ENCODE measurements at places on chromosomes 7 and 10.

GRCh38 chr7:24779283-24779655 is 22.0 kb upstream of the GSDME start:
- no peak for DNase-seq

DNA sequence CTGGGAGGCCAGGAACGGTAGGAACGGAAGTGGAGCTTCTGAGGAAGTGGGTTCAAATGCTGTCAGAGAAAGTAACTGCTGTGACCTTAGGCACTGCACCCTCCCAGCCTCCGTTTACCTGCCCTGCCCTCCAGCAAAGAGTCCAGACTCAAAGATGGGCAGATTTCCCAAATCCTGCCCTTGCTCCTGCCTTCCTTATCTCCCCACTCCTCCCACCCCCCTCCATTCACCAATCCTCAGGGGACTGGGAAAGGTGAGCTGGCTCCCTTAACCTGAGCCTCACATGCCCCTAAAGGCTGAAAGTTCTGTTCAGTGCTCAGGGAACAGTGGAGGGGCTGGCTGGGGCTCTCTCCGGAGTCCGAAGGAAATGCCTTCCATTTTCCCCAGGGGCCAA is 161.6 kb downstream of the SH3PXD2A start:
- DNase-seq = no peak

DNA sequence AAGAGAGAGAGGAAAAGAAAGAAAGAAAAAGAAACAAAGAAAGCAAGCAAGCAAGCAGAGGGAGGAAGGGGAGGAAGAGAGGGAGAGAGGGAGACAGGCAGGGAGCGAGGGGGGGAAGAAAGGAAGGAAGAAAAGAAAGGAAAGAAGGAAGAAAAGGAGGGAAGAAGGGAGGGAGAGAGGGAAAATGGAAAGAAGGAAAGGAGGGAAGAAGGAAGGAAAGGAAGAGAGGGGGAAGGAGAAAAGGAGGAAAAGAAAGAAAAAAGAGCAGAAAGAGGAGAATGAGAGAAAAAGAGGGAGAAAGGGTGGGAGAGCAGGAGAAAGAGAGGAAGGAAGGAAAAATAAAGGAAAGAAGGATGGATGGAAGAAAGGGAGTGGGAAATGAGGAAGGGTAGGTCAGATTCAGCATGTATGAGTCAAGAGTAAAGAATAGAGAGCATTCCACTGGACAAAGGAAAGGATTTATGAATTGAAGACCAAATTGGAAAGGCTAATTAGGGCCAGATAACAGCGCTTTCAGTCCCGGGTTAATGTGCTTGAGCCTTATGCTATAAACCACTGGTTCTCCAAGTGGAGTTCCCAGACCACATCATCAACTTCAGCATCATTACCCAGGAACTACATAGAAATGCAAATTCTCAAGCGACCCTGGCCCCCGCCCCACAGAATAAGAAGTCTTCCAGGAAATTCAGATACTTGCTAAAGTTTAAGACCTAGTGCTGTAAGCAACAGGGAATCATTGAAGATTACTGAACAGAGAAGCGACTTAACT is 85.1 kb downstream of the C10orf90 start:
- no peak for DNase-seq

DNA sequence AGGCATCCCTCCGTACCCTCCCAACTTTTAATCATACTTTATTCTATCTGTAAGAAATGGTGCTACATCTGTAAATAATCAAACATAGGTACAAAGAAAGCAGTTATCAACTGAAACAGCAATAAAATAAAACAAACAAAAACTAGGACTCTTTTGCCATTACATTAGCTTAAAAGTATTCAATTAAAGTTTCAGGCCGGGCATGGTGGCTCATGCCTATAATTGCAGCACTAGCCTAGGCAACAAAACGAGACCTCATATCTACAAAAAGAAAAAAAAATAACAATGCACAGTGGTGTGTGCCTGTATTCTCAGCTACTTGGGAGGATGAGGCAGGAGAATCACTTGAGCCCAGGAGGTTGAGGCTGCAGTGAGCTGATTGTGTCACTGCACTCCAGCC is 161.9 kb downstream of the SGMS1 start:
- no peak for DNase-seq

DNA sequence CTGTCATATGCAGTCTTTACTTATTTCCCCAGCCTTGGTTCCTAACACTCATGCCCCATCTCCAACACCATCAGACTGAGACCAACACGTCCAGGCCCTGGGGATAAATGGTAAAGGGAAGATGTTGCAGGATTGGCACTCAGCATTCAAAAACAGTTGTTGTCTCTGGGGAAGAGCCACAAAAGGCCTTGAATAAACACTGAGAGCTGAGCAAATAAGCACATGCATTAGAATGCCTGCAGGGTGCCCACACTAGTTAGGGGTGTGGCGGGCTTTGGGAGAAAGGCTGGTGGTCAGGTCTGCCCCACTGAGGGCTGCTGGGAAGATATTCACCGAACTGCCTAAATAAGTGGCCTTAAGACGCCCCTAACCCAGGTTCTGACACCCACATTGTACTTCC is 391.0 kb downstream of the GFRA1 start:
- DNase-seq = no peak

DNA sequence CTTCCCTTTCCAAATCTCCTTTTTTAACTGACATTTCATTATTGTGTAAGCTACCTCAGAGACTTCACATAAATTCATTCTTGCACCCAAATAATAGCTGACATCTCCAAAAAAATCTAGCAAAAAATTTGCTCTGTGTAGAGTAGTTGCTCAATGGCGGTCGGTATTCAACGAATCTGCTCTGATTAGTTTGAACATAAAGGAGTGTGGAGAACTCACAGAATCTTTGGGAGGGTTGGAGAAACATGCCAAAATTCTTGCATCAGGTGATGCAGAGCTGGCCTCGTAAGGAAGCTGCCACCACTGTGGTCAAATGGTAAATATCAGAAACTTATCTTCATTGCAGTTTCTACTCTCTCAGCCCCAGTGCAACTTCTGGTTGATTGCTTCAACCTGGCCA is 201.2 kb upstream of the MDFIC start:
- DNase-seq = no peak

- DNase-seq = no peak
These were observed 88.6 kb downstream of the RNF216 start for GRCh38 chr7:5692845-5693278.

- no peak for DNase-seq
These were observed 42.2 kb upstream of the MTPAP start for GRCh38 chr10:30391266-30391665.

DNA sequence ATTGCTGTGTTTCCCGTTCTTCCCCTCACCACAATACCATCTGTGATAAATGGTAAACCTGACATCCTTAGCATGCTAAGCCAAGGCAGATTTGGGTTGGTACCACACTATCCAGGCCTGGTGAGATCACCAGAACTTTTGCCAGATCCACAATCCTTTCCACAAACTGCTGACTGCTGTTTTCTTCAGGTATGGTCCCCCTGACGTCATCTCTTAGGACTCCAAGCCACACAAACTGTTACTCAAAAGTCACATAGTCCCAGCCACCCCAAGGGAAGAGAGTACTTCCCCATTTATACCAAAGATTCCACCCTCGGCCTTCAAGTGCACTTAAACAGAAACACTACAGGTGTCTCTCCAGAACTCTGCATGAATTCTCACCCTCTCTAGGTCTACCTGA is 34.8 kb downstream of the SLC25A13 start:
- DNase-seq = peak; percentile 28

- DNase-seq = peak; percentile 50
These were observed 22.8 kb downstream of the C10orf105 start for GRCh38 chr10:71696628-71697326.

- no peak for DNase-seq
These were observed 9.0 kb upstream of the CHUK start for GRCh38 chr10:100238429-100238828.

- DNase-seq = no peak
These were observed 1153.8 kb upstream of the C7orf33 start for GRCh38 chr7:147436718-147437117.

DNA sequence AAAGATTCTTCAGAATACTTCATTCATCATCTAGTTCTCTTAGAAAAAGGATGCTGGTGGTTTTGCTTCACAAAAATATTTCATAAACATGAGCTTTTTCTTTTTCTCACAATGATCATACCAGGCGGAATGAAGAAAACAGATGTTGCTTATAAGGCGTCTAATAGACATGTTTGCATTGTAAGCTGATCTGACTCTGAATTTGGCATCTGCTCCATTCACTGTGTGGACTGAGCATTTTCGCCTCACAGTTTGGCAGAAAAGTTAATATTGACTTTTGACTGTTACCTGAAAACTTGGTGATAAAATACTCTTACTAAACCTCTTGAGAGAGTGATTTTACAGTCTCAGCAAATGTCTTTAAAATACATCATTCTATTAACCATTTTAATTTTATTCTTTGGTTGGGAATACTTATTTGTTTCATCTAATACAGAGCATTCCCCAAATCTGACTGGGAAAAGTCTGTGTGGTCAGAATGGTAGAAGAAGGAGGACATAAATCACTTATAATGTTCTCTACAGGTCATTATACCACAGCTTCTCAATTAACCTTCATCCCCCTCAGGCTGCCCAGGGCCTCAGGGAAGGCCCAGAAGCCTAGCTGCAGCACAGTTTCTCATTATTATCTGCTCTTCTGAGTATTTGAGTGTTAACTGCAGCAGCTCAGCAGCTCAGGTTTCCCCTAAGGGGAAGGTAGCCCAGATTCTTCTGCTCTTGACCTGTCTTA is 121.6 kb upstream of the KAT6B start:
- DNase-seq = no peak

DNA sequence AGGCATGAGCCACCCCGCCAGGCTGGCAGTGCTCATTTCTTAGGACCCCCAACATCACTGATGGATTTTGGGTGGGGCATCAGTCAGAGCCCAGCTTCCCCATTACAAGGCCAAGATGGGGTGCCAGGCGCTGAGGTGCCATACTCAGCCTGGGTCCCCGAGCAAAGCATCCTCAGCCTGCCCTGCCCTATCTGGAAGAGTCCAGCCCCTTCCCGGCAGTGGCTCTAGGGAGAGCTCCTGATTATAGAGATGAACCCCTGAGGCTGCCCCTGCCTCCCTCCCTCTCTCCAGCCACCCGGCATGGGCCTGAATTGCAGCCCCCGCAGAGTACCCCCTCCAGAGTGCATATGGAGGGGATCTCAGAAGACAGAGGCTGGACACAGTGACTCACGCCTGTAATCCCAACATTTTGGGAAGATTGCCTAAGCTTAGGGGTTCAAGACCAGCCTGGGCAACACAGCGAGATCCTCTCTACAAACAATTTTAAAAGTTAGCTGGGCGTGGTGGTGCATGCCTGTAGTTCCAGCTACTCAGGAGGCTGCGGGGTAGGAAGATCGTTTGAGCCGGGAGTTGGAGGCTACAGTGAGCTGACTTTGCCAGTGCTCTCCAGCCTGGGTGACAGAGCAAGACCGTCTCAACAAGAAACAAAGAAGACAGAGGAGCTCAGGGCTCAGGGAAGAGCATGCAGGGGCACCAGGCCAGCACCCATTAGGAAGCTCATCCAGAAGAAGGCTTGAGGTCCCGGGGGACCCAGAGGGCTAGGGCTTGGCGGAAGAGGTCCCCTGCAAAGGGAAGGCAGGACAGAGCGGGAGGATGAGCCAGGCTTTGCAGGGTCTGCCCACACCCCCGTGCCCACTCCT is 13.3 kb downstream of the LAT2 start:
- no peak for DNase-seq

GRCh38 chr7:41995632-41996271 is 241.3 kb downstream of the GLI3 start:
- DNase-seq = no peak

DNA sequence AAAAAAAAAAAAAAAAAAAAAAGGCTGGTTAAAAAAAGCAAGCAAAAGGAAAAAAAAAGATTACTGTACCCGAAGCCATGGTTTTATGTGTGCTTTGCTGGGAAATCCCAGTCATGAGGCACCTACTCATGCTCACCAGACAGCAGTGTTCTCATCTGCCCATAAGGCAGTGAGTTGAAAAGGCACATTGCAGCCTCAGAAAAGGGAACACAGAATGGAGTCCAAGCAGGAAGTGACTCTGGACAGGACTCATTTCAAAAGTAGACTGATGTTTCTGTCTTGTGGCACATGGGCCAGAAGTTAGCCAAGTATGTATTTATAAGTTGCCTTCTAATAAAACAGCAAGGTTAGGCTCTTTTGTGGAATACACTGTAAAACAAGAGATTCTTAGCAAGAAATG is 40.2 kb downstream of the PDSS1 start:
- DNase-seq = no peak

GRCh38 chr7:94620703-94621118 is 35.2 kb downstream of the SGCE start:
- peak; percentile 22 for DNase-seq

DNA sequence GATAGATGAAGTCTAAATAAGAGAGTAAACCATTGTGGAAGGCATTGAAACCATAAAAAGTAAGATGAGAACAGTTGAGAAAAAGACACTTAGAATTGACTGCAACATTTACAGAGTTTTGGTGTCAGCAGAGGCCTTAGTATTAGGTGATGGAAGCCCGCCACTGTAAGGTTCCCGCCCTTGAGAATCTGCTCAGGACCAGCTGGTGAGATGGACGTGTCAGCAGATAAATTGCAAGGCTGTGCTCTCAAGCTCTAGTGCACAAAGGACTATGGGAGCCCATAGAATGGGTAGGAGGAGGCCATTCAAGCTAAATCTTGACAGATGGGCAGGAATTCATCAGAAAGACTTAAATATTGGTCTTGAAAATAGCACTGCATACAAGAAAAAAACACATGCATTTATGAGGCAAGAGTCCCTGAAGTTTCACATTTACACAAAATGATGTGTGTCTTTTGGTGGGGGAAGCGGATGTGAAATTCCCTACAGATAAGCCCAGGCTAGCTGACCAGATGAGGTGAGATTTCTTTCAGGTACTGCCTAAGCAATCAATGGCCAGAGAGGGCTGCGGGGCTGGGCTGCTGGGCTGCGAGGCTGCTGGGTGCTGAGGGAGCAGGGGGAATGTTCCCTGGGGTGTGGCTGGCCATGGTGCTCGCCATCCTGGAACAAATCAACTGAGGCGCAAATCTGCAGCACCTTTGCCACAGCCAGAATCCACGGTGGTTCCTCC is 42.5 kb downstream of the SYPL1 start:
- DNase-seq = no peak

DNA sequence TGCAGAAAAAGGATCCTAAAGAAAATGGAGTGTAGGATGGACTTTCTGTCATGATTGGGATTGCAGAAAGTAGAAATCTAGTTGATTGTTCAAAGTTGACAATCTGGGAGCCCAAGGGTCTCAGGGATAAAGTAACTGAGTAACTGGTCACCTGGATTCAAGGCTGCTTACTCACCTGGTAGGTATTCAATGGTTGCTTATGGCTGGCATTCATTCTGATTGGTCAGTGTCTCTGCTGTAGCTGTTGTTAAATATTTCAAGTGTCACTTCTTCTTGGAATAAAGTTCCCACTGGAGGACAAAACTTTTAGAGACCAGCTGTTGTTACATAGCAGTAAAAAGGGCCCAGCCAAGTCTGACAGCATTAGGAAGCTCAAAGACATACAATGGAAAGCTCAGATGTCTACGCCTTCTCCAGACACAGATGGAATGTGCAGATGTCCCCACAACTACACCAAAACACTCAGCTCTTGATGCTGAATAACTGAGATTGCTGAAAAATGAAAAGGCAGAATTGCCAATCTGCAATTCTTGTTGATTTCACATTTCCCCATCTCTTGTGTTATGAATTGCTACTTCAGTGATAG is 106.9 kb downstream of the ZNF467 start:
- no peak for DNase-seq

GRCh38 chr10:47351899-47352815 is 4.0 kb downstream of the RBP3 start:
- no peak for DNase-seq

- DNase-seq = no peak
These were observed 6.3 kb upstream of the C10orf71 start for GRCh38 chr10:49292565-49293207.
